ENCODE measurements at places on chromosomes 3 and 15.

DNA sequence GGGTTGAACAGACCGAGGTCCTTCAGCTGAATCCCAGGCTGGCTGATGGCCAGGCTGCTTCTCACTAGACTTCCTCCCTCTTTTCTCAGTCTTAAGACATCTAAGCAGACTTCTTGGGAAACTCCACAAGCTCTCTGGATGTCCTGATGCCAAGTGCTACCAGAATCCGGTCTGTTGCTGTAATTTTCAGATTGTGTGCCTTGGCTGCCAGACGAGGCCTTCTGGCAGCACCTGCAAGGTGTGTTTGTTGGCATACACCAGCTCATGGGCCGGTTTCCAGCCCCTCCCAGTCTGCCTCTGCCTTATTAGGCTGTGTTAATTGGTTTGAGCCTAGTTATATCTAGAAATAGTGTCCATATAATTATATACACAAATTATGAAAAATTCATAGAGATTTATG, 120.6 kb downstream of the TNIK start:
- DNase-seq: no peak

- DNase-seq: peak; percentile 11
These were observed 542 bp downstream of the ACAA1 start for GRCh38 chr3:38136393-38136776.

DNA sequence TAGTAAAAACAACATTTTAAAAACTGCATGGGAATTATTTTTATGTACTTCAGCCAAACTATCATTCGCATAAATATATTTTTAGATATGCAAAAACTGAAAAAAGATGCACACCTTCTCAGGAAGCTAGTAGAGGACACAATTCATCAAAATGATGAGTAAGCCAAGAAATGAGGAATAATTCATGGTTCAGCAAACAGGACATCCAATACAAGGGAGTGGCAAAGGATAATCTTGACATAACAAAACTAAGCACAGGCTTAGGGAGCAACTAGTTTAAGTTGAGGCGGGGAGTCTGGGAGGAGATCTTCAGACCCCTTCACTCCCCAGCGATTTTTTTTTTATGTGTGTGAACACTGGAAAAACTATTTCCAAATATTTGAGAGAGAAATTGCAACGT, 93.7 kb downstream of the ZNF280D start:
- no peak for DNase-seq

- no peak for DNase-seq
These were observed 370.7 kb upstream of the RARB start for GRCh38 chr3:25057379-25057778.

GRCh38 chr3:160400030-160400701, 716 bp downstream of the SMC4 start:
- no peak for DNase-seq

DNA sequence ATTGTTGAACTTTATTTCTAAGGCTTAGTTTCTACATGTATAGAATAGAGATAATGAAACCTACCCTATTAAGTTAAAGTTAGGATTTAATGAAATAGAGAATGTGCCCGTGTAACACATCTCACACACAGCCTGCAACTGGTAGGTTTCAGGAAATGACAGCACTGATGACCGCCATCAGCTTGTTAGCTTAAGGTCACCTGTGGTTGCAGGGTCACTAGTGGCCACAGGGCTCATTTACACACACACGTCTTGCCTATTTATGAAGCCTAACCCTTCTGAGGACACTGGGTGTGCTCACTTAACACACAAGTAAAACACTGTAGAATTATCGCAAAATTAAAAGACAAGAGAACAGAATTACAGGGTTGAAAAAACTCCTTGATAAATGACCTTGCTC, 20.1 kb downstream of the CHRM5 start:
- no peak for DNase-seq

GRCh38 chr3:187968883-187969580, 184.9 kb upstream of the LPP start:
- no peak for DNase-seq

DNA sequence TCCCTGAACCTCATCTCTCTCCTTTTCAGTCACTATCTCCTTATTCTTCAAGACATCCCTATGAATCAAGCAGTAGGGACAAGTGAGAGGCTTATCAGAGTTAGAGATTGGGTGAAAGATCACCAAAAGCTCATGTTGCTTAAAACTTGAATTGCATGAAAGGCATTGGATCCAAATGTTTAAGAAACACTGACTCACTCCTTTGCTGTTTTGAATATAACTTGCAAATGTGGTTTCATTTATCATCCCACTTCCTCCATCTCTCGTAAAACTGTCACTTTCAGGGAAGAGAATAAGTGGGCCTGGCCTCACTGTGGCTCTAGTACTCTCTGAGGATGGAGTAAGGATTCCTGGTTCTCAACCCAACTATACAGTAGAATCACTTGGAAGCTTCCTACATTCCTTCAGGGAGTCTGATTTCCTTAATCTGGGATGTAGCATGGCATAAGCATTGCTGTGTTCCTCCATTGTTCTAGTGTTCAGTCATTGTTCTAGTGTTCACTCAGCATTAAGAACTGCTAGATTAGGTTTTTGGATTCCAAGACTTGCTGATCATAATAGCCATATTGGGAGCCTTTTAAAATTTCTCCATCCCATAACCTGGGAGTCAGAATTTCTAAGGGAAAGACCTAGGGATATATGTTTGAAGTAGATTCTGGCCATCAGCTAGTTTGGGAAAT, 171.8 kb downstream of the TMEM108 start:
- DNase-seq: no peak

- no peak for DNase-seq
These were observed 239.7 kb upstream of the BHLHE40 start for GRCh38 chr3:4739289-4740236.

GRCh38 chr3:170355738-170356595, 1.5 kb upstream of the SKIL start:
- no peak for DNase-seq

GRCh38 chr15:100529556-100529955, 806 bp upstream of the CERS3 start:
- DNase-seq: no peak

GRCh38 chr3:183637106-183637486, 1.7 kb downstream of the KLHL24 start:
- no peak for DNase-seq

DNA sequence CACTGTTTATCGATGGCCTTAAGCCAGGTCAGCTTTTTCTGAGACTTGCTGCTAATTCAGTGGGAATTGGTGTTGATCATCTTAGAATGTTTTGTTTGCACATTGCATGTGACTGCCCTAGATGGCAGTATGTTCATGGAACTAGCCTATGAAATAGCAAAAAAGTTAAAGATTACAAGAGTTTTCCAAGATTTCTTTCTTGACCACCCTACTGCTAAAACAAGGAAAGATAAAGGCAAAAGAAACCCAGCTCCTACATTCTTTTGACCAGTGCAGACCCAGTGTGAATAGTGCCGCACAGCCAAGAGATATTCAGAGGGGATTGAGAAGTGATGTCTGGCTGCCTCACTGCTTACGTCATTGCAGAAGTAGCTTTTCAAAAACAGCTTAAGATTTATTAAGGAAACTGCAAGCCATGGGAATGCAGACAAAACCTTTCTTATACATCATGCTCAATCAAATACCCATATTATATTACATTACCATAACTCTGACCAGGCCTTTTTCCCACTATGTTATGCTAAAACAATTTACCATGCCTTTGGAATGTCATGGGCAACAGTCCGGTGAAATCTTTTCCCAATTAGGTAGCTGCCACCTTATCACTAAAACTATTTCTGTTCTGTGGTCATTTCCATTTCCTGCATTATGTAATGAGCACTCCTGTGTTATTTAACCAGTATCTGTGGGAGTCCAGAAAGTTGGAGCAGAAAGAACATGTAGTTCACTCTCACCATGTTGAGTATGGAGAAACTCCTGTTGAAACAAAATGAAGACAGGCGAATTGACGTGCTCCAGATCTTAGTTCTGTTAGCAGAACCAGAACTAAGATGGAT, 6.0 kb downstream of the PHLDB2 start:
- no peak for DNase-seq

DNA sequence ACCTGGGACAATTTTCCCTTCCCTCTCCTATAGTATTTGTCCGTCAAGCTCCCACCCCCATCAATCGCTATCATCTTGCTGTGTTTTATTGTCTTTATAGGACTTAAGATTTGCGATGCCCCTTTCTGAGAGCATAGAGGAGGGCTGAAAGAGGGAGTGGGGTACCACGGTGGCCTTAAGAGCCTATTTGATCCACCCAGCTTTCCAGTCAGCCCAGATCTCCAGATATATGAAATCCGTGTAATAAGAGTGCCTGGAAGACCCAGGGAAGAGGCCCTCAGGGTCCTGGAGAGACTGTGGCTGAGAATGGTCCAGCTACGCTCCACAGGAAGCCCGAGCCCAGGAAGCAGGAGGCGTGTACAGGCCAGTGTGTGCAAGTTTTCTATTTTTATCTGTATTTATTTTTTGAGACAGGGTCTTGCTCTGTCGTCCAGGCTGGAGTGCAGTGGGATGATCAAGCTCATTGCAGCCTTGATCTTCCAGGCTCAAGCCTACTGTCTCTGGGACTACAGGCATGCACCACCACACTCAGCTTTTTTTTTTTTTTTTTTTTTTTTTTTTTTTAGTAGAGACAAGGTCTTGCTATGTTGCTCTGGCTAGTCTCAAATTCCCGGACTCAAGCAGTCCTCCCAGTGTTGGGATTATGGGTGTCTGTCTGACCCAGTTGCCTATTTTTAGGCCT, 964 bp upstream of the NCKIPSD start:
- DNase-seq: no peak

GRCh38 chr15:90336705-90337141, 15.4 kb upstream of the ZNF774 start:
- DNase-seq: peak; percentile 6

DNA sequence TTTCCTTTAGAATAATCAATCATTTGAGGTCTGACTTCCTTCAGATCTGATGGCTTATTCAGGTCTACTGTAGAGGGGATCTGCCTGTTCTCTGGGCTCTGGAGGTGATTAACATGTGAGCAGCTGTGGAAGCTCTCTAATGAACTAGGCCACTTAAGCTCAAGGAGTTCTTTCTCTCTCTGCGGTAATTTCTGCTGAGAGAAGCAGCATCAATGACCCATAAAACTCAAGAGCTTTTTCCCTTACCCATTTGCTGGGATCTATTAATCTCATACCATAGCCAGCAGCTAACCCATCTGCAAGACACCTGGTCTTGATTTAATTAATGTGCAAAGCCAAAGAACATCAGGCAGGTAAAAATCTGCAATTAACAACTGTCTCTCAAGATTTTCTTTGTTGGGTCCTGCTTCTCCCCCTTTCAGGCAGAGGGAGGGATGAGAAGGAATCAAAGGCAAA, 73.2 kb upstream of the DLG1 start:
- DNase-seq: no peak

DNA sequence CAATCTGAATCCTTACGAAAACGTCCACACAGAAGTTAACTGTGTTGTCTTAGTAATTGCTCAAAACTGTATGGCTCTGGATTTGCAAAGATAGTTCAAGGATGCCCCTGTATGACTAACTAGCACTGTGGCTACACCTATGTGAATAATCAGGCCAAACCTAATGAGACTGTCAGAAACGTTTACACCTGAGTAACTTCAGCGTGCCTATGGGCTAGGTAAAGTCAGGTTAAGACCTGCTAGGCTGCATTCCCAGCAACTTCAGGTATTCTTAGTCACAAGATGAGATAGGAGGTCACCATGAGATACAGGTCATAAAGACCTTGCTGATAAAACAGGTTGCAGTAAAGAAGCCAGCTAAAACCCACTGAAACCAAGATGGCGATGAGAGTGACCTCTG, 87.8 kb upstream of the PLXND1 start:
- DNase-seq: no peak

DNA sequence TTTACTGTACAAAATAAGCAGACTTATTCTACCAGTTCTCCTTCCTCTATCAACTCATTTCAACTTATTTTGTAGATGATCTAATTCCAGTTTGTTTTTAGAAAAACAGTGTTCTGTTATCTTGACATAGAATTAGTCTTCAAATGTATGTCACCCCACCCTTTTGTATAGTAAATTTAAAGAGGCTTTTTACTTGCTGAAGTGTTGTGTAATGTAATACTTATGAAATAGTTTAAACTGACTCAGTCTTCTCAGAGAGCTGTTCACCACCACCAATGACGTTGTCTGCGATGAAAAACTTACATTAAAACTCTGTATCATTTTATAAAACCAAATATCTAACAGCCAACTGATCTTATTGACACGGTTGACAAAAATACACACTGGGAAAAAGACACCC, 82.9 kb downstream of the RAP2B start:
- DNase-seq: no peak

GRCh38 chr3:142152384-142152783, 3.0 kb upstream of the TFDP2 start:
- no peak for DNase-seq

DNA sequence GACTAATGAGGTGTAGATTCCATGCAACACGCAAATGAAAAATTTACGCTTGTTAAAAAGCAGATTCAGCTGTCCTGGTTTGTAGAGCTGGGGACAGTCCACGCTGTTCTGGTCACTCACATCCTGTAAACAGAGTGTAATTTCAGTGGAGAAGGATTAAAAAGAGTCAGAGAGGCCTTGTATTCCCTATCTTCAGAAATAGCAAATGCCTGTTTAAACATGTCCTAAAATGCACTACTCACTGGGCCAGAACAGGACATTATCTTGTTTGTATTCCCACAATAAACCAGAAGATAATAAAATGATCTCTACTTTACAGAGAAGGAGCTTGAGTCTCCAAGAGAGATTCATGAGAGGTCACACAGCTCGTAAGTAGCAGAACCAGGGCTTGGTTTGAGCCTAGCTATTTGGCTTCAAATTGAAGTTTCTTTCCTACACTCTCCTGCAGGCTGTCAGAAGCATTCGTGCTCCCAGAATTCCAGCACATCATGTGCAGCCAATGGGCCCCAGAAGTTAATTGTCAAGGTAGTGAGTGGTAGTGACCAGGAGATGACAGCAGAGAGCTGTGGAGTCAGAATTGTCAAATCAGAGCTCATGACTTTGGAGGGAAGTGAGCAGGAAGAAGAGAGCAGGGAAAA, 242.5 kb downstream of the ATP8B4 start:
- no peak for DNase-seq

GRCh38 chr15:88619796-88620195, 1.3 kb upstream of the AEN start:
- DNase-seq: no peak

DNA sequence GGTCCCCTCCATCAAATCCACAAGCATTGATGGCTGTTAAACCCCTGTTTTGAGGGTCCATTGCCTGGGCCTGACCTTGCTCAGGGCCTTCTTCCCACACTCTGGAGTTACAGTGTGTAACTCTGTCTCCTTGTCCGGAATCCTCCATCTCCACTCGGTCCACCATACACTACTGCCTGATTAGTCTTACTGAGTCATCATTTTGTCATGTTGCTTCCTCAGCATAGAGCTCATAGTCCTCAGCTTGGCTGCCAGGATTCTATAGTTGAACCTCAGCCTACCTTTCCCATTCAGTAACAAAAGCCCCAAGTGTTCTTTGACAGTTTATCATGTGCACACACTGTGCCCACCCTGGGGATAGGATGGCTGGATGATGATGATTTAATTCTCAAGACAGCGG, 113.0 kb downstream of the PDE8A start:
- no peak for DNase-seq

- no peak for DNase-seq
These were observed 35.2 kb downstream of the GOLGA6L2 start for GRCh38 chr15:23411841-23412240.

All from naive thymus-derived CD8-positive, alpha-beta T cell (primary cell).